ENCODE measurements at places on chromosomes 6 and 20.

DNA sequence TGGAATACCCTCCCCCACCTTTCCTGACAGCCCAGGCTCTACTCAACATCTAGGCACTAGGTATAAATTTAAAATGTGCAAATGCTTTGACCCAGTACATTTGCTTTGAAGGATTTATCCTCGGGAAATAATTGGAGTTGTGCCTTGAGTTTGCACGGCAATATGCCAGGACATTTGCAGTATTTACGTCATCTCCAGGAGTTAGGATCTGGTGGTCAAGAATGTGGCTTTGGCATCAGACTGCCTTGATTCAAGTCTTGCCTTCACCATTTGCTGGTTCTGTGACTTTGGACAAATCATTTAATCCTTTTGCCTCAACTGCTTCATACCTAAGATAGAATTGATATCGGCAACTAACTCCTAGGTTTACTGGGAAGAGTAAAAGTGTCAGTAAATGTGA is 169.6 kb downstream of the PLCB1 start:
- no peak for DNase-seq

DNA sequence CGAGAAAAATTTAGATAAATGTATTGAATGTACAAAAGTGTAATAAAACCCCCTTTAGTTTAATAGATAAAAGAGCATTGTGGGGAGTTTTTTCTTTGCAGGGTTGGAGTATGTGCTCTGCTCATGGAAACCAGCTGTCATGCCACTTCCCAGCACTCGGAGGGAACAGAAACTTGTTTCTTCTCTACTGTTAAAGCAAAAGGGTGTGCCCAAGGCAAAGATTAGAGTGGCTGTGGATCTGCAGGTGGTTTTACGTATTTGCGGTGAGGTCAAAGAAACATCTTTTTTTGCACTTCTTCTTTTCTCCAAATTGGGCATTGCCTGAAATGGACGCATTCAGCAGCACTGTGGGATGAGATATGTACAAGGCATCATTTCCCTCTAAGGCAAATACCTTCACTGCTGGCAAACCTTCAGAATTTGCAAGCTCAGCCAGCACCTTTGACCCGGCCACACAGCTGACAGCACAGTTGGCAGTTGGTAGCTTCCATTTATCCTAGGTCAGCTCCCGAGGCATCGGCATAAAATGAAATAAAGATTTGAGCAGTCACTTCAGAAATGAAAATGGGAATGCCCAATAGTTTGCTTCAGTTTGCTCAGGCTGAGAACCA is 178.4 kb upstream of the EYA4 start:
- no peak for DNase-seq

GRCh38 chr6:150641398-150642139 is 41.9 kb downstream of the PLEKHG1 start:
- DNase-seq: no peak

DNA sequence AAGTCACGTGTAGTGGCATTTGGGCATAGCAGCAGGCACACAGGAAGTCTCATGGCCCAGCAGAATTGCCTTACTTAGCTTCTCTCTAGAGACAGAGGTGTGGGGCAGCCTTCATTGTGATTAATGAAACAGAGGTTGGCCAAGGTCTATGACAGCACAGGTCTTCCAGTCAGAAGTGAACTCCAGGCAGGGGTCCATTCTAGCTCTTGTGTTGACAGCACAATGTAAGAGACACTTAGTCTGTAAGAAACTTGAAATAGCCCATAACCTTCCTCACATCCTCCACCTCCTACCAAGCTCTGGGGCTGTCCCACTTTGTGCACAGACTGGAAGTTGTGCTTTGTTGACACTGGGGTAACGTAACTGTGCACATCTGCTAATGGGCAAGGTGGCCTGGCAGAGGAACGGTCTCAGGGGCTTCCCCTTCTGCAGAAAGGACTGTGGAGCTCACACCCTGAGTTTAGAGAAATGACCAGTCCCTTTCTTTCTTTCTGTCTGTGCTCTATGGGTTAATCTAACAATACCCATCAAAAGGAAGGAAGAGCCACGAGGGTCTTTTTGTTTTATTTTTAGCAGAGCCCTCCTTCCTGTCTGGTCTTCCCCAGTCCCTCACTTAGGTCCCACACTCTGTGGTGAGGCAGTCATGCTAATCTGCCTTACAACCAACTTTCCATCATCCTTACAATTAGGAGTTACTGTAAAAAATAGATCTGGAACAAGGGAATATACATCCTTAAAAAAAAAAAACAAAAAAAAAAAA is 35.6 kb upstream of the TAGAP start:
- DNase-seq: no peak

DNA sequence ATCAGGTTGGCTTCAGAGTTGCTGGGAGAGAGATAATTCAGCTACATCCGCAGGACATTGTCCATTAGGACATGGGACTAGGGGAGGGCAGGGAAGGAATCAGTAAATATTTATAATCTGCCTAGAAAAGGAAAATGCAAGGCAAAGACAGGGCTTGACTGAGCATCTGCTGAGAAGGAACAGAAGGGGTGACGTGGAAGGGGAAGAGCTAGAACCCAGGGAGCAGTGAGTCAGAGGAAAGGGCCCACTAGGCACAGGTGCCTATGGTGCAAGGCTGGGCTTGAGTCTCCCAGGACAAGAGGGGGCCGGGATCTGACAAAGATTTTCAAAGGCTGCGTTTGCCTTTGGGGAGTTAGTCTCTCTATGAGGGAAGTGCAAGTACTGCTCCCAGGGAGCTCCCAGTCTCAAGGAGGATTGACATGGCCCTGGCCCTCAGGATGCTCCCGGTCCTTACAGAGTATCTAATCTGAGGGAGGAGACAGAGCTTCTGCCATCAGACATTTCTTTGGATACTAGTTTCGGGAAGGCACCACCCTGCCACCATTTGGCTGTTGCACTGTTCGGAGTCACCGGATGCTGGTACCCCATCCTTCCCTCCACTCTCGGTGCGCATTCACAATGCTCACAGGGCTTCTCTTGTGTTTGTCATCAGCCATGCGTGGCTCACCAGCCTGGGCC is 21.9 kb downstream of the VEGFA start:
- no peak for DNase-seq

GRCh38 chr6:73180763-73181619 is 44.3 kb downstream of the KHDC1L start:
- DNase-seq: peak; percentile 82

- DNase-seq: no peak
Measured at GRCh38 chr6:8743170-8743745, 307.9 kb upstream of the SLC35B3 start.

GRCh38 chr6:52286798-52287432 is 2.4 kb upstream of the MCM3 start:
- peak; percentile 77 for DNase-seq

Data from EH (cell line).